ENCODE measurements at places on chromosomes 3 and 15.

GRCh38 chr3:53658613-53659193, 164.3 kb downstream of the CACNA1D start:
- no peak for DNase-seq

DNA sequence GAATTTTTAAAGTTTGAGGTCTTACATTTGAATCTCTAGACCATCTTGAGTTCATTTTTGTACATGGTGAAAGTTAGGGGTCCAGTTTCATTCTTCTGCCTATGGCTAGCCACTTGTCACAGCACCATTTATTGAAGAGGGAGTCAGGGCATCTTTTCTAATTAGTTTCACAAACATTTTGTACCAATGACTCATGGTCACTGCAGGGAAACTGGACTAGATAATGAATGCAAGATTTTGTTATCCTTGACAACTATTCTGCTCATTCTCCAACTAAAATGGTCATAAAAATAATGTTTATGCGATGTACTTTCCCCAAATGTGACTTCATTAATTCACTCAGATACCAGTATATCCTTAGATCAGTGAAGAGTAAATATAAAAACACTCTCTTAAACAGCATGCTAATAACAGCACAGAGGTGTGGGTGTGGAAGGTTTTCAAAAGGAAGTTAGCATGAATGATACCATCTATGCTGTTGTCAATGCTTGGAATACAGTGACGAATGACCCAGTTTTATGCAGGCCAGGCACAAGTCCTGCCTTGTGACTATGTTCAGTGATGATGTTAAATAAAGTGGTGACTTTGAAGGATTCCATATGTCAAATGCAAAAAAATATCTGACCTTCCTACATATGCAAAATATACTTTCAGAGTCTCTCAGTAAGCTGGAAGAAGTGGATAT, 314.9 kb upstream of the TMCO5A start:
- DNase-seq: no peak

DNA sequence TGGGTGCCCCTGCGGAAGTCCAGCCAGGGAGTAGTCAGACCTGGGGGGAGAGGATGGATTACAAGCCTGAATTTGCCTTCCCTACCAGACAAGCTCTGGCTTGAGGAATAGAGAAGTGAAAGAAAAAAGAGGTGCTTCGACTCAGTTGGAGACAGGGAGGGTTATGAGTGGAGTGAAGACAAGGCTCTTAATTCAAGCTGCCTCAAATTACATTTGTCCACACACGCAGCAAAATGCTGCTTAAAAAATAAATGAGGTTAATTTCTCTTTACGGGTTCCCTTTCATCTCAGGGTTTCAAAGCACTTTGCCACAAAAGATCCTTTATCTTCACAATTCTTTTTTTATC, 49.0 kb upstream of the SLC4A7 start:
- DNase-seq: no peak

- no peak for DNase-seq
Observed at GRCh38 chr3:127042634-127043033, 59.7 kb downstream of the PLXNA1 start.

DNA sequence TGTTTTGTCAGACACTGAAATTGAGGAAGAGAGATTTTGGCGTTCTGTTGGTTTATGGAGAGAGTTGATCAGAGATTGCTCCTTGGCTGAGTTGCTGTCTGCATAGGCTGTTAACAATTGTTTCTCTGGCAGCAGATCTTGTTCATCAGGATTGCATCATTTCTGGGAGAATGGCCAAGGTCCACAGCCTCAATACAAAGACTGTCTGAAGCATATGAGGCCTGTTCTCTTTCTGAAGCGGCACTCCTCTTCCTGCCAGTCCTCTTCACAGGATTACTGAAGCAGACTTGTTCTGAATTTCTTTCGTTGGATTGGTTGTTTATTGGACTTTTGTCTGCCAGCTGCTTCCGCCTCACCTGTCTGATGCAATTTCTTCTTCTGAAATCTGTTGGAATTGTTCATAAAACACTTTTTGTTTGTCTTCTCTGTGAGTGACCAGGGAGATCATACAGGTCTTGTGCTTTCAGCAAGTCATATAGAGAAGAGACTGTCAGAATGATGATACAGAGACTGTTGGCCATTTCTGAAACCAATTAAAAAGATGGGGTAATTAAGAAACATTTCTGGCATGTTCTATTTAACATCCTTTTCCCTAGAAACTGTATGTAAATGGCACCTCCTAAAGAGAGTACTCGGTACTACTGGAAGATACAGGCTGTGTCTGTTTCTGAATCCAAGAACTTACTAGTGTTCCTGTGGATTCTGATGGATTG, 25.5 kb downstream of the SETD5 start:
- DNase-seq: peak; percentile 21

Measured in effector memory CD8-positive, alpha-beta T cell (primary cell).